AG09309 (cell line): ENCODE measurements at places on chromosomes 4 and X.

DNA sequence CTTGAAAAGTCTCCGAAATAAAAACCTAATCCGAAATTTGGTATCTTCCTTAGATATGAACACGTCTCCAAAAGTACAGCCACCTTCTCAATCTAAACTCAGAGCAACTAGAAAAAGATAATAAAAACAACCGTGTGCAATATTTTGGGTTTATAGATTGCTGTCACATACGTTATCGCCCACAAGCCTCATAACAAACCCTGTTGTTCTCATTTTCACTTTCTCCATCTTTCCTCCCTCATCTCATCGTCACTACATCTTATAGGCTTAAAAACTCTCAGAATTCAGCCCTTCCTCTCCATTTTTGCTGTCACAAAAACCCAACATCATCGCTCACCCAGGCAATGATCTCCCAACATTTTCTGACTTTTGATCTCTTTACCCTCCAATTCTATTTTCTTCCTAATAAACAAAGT is 448 bp upstream of the SCFD2 start:
- DNase-seq, result no peak

DNA sequence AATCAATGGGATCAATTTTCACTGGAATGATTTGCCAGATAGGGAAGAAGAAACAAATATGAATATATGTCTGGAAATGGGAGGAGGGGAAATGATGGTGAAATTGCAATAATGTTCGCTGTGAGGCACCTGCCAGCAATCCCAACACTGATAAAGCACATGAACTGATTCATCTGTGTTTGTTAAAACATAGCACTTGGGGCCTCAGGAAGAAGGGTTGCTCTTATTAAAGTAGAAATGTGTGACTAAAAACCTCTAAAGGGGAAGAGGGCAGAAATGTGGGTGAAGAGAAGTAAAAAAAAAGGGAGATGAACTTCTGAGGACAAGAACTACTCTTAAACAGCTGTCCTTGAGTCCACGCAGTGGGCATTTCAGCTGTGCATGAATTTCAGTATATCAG is 101.4 kb downstream of the C4orf51 start:
- DNase-seq, result no peak

- DNase-seq, result no peak
These were observed 276.0 kb downstream of the UNC5C start for GRCh38 chr4:95272797-95273196.

GRCh38 chrX:73076838-73077237 is 2.5 kb downstream of the PABPC1L2A start:
- DNase-seq, result no peak

DNA sequence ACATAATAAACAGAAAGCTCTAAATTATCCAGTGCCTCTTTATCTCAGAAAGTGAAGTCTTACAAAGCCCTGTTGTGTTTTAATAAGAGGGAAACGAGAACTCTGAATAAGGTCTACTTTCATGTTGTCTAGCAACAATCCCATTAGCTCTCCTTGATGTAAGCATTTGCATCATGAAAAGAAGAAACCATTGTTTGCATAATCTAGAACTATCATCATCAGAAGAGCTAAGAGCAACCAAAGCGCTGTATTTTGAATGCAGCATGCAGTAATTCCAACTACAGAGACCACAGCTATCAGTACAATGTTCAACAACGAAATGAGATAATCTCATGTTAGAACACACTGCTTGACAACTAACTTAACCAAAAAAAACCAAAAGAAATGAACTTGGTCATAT is 257.1 kb downstream of the CAMK2D start:
- DNase-seq, result no peak

GRCh38 chr4:74092957-74093356 is 6.0 kb downstream of the CXCL2 start:
- no peak for DNase-seq

DNA sequence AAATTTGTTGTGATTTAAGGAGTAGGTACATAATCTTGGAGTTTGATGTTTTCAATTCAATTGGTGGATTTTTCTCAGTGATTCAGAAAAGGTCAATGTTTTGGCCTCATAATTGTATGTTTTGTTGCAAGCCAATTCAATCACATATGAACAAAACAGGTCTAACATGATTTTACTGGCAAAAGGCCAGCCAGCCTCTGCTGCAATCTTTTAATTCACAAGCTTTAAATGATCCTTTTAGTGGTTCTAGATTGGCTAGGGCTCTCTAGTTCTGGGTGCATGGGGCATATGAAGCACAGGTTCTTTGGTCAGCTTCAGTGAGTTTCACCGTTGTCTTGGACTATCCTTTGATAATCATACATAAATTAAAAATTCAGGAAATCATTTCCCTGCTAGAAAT is 19.2 kb upstream of the SLC6A14 start:
- DNase-seq, result no peak
